Daoy (cell line): ENCODE measurements at places on chromosomes 5 and 9. TPM values are rescaled to one million over a fixed set of nuclear protein-coding genes. Genes with fewer than 3 reads are reported as not detected.
A peak's percentile ranks its signal among the peaks of the same experiment; 100 is the strongest.

The NKD2 gene
- total RNA-seq: 0.45 and 1.3 TPM in 2 replicates

The LHX2 gene
- 5.7 and 11.9 TPM in 2 replicates for total RNA-seq

DNA sequence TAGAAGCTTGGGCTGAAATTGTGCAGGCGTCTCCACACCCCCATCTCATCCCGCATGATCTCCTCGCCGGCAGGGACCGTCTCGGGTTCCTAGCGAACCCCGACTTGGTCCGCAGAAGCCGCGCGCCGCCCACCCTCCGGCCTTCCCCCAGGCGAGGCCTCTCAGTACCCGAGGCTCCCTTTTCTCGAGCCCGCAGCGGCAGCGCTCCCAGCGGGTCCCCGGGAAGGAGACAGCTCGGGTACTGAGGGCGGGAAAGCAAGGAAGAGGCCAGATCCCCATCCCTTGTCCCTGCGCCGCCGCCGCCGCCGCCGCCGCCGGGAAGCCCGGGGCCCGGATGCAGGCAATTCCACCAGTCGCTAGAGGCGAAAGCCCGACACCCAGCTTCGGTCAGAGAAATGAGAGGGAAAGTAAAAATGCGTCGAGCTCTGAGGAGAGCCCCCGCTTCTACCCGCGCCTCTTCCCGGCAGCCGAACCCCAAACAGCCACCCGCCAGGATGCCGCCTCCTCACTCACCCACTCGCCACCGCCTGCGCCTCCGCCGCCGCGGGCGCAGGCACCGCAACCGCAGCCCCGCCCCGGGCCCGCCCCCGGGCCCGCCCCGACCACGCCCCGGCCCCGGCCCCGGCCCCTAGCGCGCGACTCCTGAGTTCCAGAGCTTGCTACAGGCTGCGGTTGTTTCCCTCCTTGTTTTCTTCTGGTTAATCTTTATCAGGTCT, at the start of gene C9orf72:
TSS of gene C9orf72 (minus strand) at position 564 of the 716 bp plus-strand sequence. CDS start 6,361 bp downstream, outside the sequence.
- DNase-seq: peak; percentile 85

- no peak for DNase-seq
These were observed 95.6 kb downstream of the ADGRV1 start for GRCh38 chr5:90654215-90654614.

- DNase-seq: no peak
These were observed 87.2 kb downstream of the ATPSCKMT start for GRCh38 chr5:10162468-10162867.

DNA sequence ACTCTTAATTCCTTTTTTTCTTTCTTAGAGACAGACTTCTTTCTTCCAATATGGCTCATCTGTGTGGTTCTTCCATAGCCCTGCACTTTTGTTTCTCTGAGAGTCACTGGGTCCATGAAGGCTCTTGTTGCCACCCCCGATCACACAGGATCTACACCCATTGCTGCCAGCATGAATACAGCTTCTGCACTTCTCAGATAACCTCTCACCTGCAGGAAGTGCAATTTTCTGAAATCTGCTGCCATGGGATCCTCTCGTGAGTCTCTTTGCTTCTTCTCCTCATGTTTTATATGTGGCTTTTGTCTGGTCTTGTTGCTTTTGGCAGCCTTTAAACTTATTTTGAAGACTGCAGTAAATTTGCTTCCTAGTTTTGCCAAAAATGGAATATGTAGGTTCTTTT, 171.2 kb downstream of the TMEM167A start:
- DNase-seq: no peak

GRCh38 chr5:72166070-72166979, 59.0 kb downstream of the MAP1B start:
- DNase-seq: peak; percentile 94

- DNase-seq: no peak
These were observed 16.3 kb upstream of the OBP2B start for GRCh38 chr9:133225171-133226011.

DNA sequence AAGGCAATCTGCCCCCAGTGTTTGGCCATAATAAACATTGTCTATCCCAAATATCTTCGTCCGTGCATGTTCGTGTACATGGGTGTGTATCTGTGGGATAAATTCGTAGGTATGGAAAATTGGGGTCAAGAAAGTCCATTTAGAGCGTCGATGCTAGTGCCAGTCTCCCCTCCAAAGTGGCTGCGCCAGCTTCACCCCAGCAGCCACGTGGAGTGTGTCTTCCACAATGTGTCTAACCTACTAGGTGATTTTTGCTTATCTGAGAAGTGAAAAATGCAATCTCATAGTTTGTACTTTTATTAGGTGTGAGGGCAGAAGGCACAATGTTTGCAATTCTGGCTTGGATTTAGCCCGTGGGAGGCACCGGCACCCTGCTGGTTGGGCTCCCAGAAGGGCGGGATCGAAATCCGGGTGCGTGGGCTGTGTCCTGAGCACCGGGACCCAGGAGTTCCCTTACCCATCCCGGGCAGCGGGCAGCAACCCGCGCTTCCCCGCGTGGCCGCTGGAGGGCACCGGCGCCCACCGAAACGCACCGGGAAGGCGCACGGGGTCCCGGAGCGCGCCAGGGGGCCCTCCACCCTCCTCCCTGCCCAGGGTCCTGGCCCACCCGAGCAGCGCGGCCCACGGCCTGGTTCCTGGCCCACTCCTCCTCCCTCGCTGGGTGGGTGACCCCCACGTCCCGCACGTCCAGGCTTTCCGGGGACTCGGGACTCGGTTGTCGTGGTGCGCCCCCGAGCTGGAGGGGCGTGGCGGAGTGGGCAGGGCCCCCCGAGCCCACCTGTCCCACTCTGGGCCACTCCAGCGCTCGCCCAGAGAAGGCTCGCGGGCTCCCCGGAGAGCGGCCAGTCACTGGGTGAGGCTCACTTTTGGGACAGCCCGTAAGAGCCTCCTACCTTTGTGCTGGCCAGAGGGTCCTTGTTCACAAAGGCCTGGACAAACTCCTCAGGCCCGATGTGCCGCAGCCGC, 55.4 kb upstream of the RNF130 start:
- DNase-seq: peak; percentile 46

- no peak for DNase-seq
These were observed 239.3 kb upstream of the SEMA6A start for GRCh38 chr5:116813906-116814305.

- peak; percentile 74 for DNase-seq
These were observed 1.8 kb upstream of the HMCN2 start for GRCh38 chr9:130263601-130264413.

DNA sequence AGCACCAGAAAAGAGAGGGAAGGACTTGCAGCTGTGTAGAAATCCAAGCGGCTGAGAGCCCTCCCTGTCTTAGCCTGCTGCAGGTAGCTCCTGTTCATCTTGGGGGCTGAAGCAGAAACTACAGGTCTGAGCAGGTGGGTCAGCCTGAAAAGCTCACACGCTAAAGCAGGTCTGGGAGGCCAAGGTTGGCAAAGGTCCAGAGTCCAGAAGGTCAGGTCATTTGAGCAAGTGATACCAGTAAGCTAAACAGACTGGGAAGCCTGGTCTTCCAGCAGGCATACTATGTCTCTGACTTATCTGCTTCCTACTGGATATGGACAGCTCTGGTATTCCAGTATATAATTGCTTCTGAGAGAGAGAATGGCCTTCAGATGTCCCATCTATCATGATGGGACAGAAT, 26.2 kb downstream of the PTCD2 start:
- no peak for DNase-seq

GRCh38 chr9:1722404-1722803, 292.7 kb upstream of the SMARCA2 start:
- peak; percentile 36 for DNase-seq
